ENCODE measurements at places on chromosomes 6 and 20.
A peak's percentile ranks its signal among the peaks of the same experiment; 100 is the strongest.

- no peak for DNase-seq
Measured at GRCh38 chr6:125213939-125214338, 60.4 kb downstream of the TPD52L1 start.

DNA sequence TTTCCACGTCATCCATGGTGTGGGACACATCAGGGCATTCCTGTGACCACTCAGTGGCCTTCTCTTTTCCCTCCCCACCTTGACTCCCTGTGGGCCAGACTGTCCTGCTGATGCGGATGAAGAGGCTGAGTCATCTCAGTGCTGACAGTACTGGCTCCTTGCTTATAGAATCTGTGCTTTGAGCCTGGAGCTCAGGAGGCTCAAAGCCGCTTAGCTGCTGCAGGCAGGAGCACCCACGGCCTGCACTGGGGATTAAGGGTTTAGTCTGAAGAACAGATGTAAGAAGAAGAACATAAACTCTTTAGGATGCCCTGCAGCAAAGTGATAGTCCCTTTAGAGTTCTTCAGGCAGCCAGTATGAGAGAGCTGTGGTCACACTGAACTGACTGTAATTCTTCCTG, 642.0 kb upstream of the CHD6 start:
- DNase-seq, result no peak

DNA sequence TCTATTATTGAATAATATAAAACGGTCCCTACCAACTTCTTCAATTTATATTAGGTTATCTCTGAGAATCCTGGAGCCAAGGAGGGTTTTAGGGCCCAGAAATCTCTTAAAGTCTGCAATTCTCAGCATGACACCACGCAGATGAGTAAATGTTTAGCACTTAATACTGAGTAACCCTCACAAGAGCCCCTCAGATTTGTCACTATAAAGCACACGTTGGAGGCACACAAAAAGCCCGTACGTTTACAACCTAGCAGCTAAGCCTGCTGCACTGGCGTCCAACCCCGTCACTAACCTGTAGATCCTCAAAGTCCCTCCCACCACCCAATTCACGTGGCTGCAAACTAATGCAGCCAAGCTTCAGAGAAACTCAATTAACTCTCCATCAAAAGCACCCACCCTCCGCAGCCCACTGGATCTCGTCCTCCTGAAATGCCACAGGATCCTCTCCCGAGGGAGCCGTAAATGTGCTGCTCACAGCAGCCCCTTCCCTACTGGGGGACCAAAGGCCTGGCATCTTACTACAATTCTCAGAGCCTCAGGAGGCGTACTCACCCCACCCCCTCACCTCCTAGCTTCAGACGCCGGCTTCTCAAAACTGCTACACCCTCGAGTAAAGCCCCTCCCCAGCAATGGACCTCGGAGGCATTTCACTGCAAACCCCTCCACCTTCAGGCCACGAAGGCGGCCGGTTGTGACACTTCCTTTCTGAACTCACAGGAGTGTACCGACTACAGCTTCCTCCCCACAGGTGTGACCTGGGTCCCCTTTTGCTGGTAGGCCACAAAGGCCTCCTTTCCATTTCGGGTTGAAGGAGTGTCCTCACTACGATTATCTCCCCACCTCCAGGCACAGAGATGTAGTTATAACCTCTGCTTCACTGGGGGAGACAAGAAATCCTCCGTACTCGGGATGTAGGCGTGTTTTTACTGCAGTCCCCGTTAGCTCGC, 909 bp downstream of the CPNE1 start:
- peak; percentile 34 for DNase-seq

DNA sequence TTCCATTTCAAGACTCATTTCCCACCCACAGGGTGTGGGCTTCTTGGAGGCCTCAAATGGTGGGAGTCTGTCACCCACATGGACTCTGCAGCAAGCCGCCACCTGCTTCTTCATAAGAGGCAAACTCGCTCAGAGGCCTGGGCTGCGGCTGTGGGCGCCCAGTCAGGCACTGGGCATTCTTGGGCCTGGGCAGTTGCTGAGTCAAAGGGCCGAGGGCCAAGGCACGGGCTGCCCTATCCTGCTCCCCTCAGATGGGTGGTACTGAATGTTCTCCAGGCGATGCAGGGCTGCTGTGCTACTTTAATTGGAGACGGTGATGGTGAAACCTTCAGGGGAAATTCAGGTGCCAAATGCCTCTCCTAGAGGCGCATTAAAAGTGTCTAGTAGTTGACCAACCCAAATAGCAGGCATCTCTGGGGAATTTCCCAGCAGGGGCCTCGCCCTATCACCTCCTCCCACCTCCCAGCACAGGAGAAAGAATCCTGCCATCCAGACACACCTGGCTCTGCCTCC, 57.9 kb downstream of the MAFB start:
- no peak for DNase-seq

- no peak for DNase-seq
Measured at GRCh38 chr6:7218406-7218988, 94.5 kb downstream of the SSR1 start.

- no peak for DNase-seq
Measured at GRCh38 chr6:44028789-44029310, 98.4 kb downstream of the MRPL14 start.
